LHCN-M2 (cell line): ENCODE measurements at places on chromosomes 7 and 10. TPM values are rescaled to one million over a fixed set of nuclear protein-coding genes. Genes with fewer than 3 reads are reported as not detected.

Gene PRTFDC1
- 1.6 and 2.2 TPM in 2 replicates for total RNA-seq

Gene GPR141
- total RNA-seq: not detected in 2 replicates

Gene ASB10
- not detected in 2 replicates for total RNA-seq

Gene RBM48
- total RNA-seq: 12.9 and 13.1 TPM in 2 replicates

Gene DRGX
- not detected in 2 replicates for total RNA-seq

Gene TFEC
- total RNA-seq: not detected in 2 replicates

Gene SFRP5
- total RNA-seq: 0.17 TPM in 1 of 2 replicates, not detected in the other

Gene GIMAP2
- total RNA-seq: 2.6 and 3.4 TPM in 2 replicates

Gene DNAJC1
- total RNA-seq: 23.4 and 35.8 TPM in 2 replicates

Gene MMD2
- total RNA-seq: not detected in 2 replicates

Gene GBX1
- not detected in 2 replicates for total RNA-seq

DNA sequence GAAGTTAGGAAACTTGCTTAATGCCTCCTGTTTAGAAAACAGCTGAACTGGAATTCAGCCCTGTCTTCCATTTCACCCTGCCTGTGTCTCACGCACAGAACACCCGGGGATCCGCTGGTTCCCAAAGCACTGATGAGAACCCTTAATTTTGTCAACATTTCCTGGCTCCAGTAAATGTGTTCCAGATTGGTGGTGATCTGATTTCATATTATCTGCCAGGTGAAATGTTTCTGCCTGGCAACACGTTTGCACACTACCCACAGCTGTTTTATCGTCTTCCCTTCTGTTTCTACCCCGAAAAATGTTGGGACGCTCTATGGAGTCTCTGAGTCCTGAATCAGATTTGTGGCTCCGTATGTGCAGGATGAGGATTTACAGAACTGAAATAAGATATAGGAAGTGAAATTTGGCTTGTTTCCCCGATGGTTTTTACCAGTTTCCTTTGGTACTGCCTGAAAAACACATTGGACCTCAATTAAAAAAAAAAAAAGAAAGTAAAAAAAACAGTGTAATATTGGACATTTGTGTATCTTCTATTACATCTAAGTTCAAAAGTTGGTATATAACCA is 29.0 kb downstream of the MRC1 start:
- no peak for DNase-seq

DNA sequence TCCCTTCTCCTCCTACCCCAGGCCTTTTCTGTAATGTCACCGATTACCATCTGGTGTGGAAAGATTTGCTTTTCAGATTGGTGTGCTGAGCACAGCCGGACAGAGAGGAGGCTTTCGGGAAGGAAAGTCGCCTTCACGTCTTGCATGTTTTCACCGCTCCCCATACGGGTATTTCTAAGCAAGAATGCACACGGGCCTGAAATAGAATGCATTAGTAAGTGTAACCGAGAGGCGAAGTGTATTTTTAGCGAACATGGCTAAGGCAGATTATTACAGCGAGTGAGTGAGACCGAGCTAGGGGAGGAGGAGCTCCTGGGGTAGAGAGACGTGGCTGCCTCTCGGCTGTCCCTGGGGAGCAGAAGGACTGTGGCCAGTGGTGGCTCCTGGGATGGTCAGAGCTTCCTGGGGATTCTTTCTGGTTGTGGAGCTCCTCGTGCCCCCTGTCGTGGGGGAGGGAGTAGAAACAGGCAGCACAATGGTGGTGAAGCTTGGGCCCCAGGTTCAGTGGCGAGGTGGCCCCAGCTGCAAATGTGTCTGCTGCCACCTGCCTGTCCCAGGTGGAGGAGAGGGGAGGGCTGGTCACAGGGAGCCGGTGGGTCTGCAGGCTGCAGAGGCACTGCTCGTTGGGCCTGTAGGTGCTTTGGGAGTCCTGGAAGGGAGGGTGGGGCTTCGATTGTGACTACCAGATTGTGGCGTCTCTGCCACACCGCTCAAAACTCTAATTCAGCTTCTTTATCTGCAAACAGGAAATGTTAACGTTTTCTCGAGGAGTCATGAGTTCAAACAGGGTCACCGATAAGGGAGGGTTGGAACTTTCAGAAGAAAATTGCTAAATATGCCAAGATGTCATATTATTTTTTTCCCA is 135.8 kb downstream of the CAMK1D start:
- DNase-seq: peak; percentile 13

DNA sequence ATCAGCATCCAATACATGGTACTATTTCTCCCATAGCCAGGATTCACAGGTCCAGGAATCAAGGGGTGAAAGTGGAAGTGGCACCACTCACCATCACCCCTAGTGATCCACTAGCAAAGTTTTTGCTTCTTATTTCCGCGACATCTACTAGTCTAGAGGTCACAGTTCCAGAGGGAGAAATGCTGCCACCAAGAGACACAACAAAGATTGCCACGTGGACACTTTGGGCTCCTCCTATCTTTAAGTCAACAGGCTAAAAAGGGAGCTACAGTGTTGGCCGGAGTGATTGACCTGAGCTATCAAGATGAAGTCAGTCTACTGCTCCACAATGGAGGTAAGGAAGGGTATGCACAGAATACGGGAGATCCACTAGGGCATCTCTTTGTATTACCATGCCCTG is 178.2 kb downstream of the AKR1D1 start:
- no peak for DNase-seq

- DNase-seq: no peak
Observed at GRCh38 chr7:142347091-142347490, 89.2 kb upstream of the PRSS58 start.

- DNase-seq: peak; percentile 79
Observed at GRCh38 chr10:79246606-79247275, 100.5 kb upstream of the PPIF start.

DNA sequence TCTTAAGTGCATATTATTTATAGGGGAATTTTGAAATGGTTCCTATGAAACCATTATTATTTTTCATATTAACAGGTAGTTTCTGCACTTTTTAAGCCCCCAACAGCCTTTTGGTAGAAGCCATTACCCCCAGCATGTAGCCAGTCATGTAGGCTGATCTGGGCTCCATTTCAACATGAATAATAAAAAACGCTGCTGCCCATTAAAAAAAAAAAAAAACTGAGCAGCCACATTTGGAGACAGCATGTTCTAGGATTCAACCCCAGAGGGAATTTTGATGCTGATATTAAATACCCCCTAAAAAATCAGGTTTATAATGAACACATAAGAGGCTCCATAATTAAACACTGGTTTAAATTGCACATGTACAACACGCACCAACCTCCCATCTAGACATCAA is 181.3 kb downstream of the RTKN2 start:
- no peak for DNase-seq

DNA sequence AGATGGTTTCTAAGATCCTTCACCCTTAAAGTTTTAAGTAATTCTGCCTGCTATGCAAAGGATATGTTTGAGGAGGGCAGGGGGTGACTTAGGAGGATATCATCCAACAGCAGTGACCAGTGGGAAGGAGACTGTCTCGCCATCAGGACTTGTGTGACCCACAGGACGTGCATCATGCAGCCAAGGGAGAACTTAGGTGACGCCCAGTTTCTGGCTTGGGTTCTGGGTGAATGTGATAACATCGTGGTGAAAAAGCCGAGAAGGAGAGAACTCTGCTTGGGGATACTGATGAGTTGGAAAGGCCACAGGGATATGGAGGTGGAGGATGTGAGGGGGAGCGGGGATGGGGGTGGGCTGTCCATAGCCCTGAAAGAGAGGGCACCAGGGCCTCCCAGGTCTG is 3.8 kb downstream of the WIPI2 start:
- DNase-seq: no peak

DNA sequence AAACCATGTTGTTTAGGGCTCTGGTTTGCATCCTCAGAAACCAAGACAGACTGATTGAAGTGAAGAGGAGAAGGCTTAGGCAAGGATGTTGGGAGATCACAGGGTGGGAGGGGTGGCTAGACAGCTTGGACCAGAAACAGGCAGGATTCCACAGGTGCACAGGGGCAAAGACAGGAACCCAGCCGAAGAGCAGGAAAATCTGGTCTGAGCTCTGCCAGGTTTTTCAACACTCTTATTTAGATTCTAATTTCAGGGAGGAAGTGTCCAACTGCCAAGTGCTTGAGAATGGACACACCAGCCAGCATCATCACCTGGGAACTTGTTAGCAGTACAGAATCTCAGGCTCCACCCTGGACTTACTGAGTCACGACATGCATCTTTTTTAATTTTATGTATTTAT is 93.8 kb downstream of the MARCHF5 start:
- DNase-seq: no peak

DNA sequence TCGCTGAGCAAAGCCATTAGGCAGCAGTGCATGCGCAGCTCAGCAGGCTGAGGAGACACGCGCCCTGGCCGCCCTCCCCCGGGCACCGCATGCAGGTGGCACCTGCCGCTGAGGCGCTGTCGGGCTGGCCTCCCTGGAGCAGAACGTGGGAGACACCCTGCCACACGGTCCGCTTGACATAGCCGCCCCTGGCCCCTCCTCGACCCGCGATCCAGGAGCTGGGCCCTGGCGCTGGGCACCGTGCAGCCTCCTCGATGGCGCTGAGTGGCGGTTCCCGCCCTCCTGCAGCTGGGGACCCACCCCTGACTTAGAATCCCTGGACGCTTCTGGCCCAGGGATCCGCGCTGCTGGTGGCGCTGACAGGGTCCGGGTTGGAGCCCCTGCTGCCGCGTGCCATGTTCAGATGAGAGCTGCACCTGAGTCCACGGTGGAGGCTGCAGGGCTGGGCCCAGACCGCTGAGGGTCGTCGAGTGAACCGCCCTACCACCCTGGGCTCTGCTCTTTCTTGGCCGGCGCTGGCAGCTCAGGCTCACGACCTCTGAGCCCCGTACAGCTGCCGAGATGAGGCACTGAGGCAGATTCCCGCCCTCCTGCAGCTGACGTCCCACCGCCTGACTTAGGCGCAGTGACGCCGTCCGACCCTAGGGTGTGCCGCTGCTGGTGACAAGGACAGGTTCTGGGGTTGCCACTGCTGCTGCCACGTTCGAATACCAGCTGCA is 116.8 kb downstream of the OR13A1 start:
- no peak for DNase-seq

DNA sequence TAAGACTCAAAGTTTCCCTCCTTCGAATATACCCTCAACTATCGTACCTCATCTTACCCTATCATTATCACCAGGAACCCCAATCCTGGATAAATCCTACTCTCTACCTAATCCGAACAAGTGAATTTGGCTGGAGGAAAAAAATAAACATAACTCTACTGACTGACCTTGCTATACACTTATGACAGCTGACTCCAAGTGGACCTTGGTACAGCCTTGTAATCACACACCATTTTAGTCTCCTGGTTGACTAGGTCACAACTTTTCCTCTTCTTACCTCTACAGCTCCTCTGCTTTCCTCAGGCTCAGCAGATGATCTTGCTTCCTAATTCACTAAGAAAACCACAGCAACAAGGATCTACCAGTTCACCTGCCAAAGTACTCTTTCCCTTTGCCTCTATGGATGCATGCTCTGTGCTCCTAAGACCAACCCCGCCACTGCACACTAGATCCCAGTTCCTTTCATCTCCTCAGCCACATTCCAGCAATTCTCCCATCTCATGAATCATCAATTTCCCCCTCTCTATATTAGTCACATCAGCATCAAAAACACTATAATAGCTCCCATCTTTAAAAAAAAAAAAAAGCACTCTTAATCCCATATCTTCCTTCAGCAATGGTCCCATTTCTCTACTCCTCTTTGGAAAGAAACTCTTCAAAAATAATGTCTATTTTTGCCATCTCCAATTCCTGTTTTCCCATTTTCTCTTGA is 35.5 kb downstream of the COA1 start:
- peak; percentile 84 for DNase-seq

DNA sequence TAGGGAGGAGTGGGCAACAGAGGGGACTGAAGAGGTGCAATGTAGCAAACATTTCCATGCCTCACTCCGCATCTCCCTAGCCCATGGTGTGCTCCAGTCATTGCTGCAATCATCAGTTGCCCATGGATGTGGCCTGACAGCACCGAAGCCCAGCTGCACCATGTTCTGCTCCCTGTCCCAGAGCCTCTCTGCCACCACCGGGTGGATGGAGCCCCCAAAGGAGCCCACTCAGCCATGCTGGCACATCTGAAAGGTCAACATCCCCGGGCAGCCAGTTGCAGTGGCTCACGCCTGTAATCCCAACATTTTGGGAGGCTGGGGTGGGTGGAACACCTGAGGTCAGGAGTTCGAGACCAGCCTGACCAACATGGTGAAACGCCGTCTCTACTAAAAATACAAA is 336.4 kb upstream of the ZMIZ1 start:
- no peak for DNase-seq

GRCh38 chr7:1843271-1843861 is 173.3 kb downstream of the ELFN1 start:
- no peak for DNase-seq

- DNase-seq: peak; percentile 62
Observed at GRCh38 chr10:102710609-102711008, 3.6 kb downstream of the ARL3 start.

DNA sequence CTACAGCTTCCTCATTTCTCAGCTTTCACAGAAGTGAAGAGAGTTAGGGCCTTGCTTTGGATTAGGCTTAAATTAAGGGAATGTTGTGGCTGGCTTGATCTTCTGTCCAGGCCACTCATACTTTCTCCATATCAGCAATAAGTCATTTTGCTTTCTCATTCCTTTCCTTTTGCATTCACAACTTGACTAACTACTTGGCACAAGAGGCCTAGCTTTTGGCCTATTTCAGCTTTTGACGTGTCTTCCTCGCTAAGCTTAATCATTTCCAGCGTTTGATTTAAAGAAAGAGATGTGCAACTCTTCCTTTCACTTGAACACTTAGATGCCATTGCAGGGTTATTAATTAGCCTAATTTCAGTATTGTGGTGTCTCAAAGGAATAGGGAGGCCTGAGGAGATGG is 712.0 kb downstream of the INHBA start:
- DNase-seq: no peak

DNA sequence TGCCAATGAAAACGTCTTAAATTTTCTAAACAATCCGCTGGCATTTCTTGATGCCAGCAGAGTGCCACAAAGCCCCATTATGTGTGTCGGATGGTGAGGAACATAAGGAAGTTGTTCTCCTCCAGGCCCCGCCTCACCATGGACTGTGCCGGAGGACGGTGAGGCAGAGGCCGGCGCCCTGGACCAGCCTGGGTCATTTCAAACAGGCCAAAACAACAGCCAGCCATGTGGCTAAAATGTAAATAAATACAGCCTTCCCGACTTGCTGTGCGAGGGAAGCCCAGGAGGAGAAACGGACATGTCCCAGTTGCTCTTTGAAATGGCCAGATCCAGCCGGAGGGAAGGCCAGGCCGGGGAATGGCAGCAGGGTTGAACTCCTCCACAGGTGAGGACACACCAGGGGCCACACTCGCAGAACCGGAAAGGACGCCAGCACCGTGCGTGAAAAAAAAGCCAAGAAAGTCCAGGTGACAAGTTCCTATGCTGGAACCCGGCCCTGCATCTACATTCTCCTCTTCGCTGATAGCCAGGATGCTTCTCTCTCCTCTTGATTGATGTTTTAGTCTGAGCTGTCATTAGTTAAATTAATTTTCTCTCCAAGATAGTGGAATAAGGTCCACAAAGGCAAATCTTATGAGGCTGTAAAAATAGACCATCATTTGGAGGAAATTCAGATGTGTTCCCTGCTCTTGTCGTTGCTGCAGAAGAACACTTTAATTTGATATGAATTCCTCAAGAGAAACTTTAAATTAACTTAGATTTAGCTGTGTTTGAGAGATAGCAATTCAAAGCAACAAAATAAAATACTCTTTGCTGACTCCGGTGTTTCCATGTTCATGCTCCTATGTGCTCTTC is 64.6 kb downstream of the EBF3 start:
- no peak for DNase-seq
